ENCODE measurements at places on chromosomes 3 and 15. TPM values are rescaled to one million over a fixed set of nuclear protein-coding genes. Genes with fewer than 3 reads are reported as not detected.

WDR49 gene
- total RNA-seq = not detected

CLDN1 gene
- not detected for total RNA-seq

ZNF609 gene
- total RNA-seq = 36.8 TPM

PSTPIP1 gene
- total RNA-seq = 255 TPM

P2RY1 gene
- 0.35 TPM for total RNA-seq

KIAA1143 gene
- total RNA-seq = 22.3 TPM

All from activated CD8-positive, alpha-beta memory T cell treated with anti-CD3 and anti-CD28 coated beads, Interleukin-2, amount 10 ng/mL, durations not matched to agents 7 days and 5 days (primary cell).